ENCODE measurements at places on chromosomes 1 and 21.

DNA sequence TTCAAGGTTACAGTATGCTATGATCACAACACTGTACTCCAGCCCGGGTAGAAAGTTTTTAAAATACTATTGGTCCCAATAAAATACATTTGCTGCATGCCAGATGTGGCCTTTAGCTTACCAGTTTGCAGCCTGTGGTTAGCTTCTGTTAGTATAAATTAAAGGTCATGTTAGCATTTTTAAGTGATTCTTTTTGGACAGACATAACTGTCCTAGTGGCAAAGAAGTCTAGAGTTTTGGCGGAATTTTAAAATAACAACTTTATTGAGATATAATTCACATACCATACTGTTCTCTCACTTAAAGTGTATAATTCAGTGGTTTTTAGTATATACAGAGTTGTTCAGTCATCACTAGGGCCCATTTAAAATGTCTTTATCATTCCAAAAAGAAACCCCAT lies 24.3 kb upstream of the TMEM39B start:
- no peak for DNase-seq

DNA sequence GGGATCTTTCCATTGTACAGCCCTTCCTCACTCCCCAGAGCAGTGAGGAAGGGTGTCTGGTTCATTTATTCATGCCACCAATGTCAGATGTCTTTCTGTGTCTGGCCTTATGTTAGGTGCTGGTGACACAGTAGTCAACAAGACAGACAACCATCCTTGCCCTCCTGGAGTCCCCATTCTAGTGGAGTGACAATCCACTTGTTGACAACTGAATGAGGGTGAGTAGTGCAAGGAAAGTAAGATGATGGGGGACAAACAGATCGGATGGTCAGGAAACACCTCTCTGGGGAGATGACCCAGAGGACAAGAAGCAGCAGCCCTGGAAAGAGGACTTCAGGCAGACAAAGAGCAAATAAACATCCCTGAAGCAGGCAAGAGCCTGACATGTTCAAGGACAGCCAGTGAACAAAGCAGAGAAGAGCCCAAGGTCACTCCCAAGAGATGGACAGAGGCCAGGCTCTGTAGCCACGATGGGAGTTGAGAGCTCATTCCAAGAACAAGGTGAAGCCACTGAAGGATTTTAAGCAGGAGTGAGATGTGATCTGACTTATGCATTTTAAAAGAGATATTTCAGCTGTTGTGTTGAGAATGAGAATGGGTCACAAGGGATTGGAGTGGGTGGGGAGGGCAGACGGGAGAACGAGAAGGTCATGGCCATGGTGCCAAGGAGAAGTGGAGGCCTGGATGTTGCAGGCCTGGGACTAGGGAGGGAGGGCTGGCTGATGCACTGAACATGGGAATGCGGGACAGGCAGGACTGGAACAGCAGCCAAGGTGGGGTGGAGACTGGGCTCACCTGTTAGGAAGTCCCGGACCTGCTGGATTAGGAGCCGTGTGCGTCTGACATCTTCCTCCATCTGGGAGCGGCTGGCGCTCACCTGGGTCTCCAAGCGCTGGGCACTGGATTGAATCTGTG lies 30.2 kb downstream of the LAMB3 start:
- no peak for DNase-seq

- peak; percentile 31 for DNase-seq
Observed at GRCh38 chr1:1250786-1251284, 4.3 kb upstream of the C1QTNF12 start.

- DNase-seq: no peak
Observed at GRCh38 chr21:26759731-26760130, 85.5 kb downstream of the ADAMTS1 start.

GRCh38 chr1:3759796-3760195 lies 7.5 kb downstream of the CCDC27 start:
- no peak for DNase-seq

GRCh38 chr1:58363585-58363984 lies 182.9 kb downstream of the OMA1 start:
- no peak for DNase-seq

DNA sequence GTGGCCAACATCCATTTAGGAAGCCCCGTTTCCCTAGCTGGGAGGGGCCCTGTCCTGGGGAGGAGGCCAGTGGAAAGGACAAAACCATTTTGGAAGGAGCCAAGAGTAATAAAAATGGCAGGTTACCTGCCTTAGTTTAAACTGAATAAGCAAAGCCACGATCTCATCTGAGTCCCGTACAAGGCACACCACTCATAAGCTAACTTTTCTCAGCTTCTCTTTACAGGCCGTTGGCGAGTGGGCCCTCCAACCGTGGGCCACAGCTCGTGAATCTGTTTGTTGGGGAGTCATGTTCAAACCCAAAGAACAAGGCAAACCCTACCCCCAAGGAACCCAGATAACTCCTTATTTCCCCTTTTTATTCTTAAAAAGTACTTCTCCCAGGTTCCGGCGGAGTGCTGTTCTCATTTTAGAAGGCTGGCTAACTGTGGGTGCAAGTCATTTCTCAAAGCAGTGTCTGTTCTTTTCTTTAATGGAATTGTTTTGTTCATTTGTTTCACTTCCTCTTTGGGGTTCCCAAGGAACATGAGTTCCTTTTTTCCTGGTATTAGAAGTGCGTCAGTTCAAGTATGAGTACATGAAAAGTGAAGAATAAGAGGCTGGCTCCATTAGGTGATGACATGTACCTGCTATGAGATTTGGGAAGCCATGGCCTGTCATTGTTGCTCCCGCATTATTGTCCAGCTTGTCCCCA lies 89.0 kb downstream of the PSMG1 start:
- DNase-seq: no peak

GRCh38 chr1:241787691-241788090 lies 60.3 kb upstream of the EXO1 start:
- no peak for DNase-seq

DNA sequence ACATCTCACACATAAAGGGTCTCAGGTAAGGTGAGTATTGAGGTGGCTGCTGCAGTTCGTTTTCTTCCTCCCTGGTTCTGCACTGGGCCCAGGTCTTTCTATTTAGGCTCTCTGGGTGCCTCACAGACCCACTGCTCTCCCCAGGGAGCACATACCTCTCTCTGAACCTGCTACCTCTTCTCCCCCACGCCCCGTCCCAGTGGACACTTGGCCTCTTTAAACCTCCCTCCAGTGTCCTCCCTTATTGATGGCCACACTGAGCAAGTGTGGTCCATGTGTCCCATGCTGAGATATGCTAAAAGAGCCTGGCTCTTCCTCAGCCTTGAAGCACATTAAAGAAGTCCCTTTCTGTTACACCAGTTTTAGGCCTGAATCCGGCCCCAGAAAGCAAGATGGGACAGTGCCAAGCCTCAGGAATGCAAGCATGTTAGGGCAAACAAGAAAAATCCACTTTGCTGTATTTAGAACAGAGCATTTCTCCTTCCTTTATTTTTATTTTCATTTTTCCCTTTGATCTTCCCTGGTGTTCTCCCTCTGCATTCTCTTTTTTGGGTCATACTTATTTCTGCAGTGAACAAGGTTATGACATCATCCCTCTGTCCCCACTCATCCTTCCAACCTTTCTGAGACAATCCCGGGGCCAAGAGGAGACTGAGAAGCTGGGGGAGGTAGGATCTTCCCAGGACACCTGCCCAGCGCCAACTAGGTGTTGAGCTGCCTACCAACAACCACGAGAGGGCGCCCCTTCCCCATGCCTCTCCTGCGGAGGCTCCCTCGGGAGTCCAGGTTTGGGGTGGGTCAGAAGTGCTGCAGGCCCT lies 5.0 kb upstream of the CHI3L2 start:
- peak; percentile 49 for DNase-seq

DNA sequence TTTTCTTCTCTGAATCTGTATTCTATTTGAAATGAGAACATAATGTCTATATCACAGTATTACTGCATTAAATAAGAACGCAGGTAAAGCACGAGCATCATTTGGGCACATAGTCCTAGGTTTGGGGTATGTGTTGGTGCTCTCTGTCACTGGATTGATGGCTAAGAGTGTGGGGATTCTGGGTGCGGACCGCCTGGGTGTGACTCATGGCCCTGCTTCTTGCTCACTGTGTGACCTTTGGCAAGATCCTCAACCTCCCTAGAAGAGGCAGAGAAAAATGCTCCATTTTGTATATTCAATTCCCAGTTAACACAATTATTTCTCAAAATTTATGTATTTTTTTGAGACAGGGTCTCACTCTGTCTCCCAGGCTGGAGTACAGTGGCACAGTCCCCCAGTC lies 99.7 kb downstream of the LAMC2 start:
- DNase-seq: no peak

DNA sequence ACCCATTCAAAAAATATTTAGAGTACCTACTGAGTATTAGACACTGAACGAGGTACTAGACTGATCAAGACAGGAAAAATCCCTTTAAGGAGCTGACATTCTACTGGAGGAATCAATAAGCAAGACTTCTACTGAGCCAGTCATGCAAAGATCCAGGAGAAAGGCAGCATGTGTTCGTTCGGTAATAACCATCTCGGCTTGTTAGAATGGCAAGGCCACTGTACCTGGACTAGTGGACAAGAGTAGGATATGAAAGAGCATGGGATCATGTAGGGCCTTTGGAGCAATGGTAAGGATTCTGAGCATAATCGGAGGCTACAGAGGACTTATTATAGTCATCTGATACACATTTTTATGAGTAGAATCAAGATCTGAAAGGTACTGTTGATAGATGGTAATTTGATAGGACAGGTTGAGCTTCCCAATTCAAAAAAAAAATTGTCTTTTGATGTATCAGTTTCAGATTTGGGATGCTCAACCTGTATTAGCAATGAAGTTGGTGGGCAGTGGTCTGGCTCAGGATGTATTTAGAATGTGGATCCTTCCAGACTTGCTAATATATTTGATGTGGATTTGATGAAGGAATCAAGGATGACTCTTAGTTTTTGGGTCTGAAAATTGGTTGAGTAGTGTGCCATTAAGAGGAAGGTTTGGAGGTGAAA lies 2.3 kb downstream of the COX20 start:
- DNase-seq: no peak

DNA sequence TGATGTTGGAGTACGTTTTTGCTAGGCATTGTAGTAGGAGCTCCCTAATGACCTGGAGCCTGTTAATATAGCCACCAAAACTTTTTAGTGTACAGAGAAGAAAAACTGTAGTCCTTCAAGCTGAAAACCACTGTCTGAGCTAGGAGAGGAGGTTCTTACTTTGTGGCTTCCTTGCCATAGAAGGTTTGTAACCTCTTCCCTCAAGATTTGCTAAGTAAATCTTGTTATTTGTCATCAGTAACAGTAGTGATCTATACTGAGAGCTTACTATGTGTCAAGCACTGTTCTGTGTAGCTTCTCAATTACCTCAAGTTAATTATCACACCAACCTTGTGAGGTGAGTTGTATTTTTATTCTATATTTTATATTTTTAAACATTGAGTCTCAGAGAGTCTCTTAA lies 21.2 kb upstream of the LRRC8C start:
- DNase-seq: no peak
